ENCODE measurements at places on chromosomes 6 and 20.

DNA sequence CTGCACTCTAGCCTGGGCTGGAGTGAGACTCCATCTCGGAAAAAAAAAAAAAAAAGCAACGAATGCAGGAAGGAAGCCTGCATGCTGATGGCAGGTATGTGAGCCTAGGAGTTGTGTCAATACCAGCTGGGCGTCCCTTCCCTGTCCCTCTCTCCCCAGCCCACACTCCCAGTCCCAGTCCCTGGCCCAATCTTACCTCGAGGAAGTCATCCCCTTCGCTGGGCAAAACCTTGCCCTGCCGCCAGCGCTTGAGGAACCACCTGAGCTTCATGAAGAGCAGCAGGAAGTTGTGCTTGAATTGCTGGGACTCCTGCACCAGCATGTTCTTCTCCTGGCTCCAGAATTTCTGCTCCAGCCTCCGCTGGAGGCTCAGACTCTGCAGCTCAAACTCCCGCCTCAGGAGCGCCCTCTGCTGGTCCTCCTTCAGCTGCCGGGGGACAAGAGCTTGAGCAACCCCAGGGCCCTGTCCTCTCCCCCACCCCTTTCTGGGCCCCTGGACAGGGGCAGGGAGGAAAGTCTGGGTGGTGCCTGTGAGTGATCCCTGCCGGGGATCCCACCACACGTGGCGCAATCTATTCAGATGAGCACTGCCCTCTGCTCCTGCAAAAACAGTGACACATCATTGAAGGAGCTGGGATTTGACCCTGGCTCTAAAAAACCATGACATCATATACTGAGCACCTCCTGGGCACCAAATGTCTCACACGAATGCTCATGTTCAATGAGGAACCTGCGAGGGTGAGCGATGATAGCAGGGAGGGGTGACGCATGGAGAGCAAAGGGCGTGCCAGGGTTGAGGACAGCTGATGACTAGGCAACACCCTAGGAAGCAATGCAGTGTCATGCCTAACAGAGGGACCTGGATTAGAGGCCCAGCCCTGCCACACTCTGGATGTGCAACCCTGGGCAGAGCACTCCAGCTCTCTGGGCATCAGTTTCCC lies 35.0 kb upstream of the DSN1 start:
- no peak for DNase-seq

DNA sequence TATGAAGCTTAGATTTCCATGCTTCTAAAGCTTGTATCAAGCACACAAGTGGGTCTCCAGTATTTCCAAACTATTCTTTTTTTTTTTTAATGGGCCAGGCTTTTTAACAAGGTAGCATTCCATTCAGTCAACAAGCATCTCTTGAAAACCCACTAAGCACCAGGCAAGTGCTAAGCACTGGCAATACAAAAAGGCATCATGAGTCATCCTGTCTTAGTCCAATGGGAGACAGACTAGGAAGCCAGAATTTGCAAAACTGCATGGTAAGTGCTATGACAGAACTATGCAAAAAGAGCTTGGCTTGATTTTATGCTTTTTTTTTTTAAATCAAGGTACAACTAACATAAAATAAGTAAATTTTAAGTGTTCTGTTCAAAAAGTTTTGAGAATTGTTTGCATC lies 109.3 kb upstream of the DST start:
- DNase-seq: no peak

GRCh38 chr6:53829698-53830221 lies 35.0 kb downstream of the LRRC1 start:
- no peak for DNase-seq

- no peak for DNase-seq
These were observed 7.0 kb upstream of the CDK19 start for GRCh38 chr6:110822249-110822648.

- no peak for DNase-seq
These were observed 103.5 kb upstream of the SIRPG start for GRCh38 chr20:1761116-1761515.

- DNase-seq: no peak
These were observed 35.5 kb upstream of the ZNF133 start for GRCh38 chr20:18252597-18253451.

Measured in NCI-H1694 (cell line).